ENCODE measurements at places on chromosomes 2 and 18.

DNA sequence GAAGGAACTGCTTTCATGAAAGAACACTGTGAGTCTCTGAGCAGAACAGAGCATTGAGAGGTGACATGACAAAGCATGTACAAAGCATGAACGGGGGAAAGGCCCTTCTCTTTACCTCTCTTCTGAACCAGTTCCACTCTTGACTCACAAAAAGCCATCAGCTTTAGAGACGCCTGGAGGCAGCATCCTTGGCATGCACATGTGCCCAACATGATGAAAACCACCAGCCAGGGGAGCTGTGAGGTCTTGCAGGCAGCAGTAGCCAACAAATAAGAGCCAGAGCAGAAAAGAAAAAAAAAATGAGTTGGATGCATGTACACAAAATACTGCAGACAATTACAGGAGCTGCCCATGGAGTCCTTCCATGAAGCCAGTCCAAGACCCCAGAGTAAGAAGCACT lies 95.5 kb upstream of the AGAP1 start:
- no peak for DNase-seq

GRCh38 chr18:33781429-33781828 lies 203.4 kb downstream of the ASXL3 start:
- no peak for DNase-seq

- no peak for DNase-seq
These were observed 113.9 kb downstream of the COPS8 start for GRCh38 chr2:237199577-237199976.

- no peak for DNase-seq
These were observed 259.4 kb upstream of the ETAA1 start for GRCh38 chr2:67137699-67138098.

GRCh38 chr2:86017901-86018896 lies 87.5 kb downstream of the POLR1A start:
- DNase-seq: no peak

DNA sequence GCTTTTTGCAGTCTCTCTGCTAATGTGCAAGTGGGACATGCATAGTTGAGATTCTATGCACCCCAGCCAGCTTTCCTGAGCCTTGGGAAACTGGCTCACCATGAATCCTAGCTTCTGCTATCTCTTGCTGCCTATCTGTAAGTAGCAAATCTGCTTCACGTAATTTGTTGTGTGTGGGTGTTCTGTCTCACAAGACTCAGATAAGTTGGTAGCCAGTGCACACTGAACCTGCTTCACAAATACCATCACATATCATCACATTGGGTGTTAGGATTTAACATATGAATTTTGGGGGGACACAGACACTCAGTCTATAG lies 13.9 kb upstream of the VRK2 start:
- no peak for DNase-seq

DNA sequence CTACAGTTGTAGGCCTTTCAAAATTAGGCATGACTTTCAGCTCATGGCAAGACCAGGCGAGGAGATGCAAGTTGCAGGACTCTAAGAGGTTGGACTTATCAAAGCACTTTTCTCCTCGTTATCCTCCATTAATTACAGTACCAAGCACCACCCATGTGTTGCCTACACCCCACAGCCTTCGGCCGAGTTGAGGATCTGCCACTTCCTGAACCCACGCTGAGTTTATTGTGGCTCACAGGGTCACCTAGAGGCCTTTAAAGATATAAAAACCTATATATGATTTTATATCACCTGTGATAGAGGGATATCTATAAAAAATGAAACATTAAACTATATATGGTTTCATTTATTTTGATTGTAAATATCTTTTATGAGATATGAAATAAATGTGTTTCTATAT lies 2.6 kb downstream of the UGT1A10 start:
- no peak for DNase-seq

GRCh38 chr2:241112592-241112991 lies 10.5 kb upstream of the MTERF4 start:
- DNase-seq: no peak

GRCh38 chr18:45320724-45321123 lies 294.6 kb upstream of the SLC14A2 start:
- DNase-seq: no peak

DNA sequence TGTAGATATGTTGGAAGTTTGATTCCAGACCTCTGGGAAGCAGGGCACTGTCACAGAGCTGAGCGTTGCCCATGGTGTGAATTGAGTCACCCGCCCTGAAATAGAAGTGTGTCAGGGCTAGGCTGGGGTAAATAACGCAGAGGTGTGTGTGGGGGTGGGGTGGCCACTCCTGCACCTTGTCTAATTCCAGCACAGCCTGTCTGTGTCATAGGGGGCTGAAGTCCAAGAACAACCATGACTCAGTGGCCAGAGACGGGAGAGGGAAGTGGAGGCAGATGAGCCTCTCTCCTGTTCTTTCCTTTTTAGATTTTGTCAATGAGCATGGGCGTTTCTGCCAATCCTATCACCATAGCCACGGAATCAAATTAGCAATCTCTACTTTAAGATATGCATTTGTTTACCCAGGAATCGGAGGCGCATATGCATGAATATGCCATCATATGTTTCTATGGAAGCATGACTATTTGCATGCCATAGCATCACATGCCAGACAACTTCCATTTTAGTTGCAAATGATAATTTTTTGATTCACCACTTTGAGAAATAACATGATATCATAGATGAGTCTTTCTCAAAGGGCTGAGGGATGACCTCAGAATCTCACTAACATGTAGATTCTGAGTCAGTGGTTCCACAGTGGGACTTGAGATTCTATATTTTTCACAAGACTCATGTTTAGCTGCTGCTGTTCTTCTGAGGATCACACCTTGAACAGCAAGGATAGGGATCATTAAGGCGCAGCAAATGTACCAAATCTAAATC lies 852.9 kb downstream of the DCDC2C start:
- no peak for DNase-seq

- no peak for DNase-seq
These were observed 38.2 kb downstream of the LCT start for GRCh38 chr2:135798762-135799161.

- DNase-seq: no peak
These were observed 213.1 kb upstream of the MC4R start for GRCh38 chr18:60585670-60586069.

- DNase-seq: no peak
These were observed 888.0 kb upstream of the CHAC2 start for GRCh38 chr2:52879561-52879960.

- DNase-seq: peak; percentile 79
These were observed 52.0 kb downstream of the ARL4C start for GRCh38 chr2:234444893-234445292.

GRCh38 chr2:189901664-189902063 lies 117.4 kb downstream of the PMS1 start:
- DNase-seq: no peak

DNA sequence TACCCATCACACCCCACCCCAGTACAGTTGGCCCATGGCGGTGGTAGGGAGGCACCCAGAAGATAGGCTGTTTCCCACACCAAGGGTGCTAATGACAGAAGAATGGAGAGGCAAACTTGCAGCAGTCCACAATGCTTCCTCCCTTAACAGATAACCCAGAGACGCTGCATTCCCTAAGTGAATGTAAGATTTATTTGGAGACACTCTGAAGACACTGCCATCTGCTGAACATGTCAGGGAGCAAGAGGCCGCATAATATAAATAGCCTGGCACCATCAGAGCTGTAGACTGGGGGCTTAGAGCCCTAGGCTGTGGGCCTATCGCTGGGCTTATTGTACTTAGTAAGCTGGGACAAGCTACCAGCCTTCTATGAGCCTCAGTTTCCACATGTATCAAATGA lies 2.2 kb upstream of the IWS1 start:
- no peak for DNase-seq

GRCh38 chr2:240782886-240783818 lies 36.9 kb downstream of the KIF1A start:
- DNase-seq: no peak

GRCh38 chr18:11504962-11505361 lies 104.4 kb upstream of the SLC35G4 start:
- no peak for DNase-seq

DNA sequence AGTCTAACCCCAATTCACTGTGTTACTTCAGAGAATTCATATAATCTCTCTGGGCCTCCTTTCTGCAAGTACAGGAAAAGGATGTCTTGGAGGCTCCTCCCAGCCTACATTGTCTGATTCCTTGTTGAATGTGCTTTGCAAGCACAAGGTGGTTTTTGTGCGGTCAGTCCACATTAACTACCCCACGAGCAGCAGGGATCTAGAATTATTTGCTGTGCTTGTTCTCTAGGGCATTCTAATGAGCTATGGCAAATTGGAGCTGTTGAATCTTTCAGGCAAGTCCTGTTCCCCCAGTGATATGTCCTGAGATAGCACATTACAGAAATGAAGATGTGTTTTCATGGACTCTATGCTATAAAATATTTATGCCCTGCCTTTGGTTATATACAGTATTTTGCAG lies 349.4 kb downstream of the SLC4A3 start:
- DNase-seq: no peak

DNA sequence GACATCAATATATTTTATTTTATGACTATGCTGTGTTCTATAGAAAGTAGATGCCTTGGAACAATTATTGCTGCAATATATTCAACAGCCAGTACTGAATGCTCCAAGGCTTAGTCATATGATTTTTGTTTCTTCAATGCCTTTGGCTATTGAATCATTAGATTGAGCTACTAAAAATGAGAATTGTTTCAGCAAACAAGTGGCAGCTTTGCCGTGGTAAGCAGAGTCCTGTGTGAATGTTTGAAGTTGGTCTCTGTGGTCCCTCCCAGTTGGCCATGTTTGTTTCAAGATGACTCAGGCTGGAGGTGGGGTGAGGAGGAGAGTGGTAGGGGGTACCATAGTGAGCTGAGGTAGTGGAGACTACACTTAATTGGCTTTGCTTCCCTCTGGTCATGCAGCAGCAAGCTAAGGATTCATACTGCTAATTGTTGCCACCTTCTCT lies 198.6 kb upstream of the EPAS1 start:
- no peak for DNase-seq

DNA sequence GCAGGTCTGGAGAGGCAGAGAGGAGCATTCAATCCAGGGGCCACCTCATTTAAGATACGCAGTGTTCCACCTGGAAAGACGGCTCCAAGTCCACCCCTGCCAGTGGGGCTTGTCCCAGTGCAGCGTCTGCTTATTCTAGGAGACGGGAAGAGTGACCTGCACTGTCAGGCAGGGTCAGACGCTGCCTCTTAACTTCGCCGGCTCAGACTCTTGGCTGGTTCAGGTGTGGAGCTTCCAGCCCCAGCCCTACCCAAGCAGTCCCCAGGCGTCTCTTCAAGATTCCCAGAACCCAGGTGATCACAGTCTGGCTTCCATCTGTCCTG lies 208.5 kb downstream of the TFCP2L1 start:
- no peak for DNase-seq

GRCh38 chr2:172480301-172481218 lies 53.2 kb downstream of the ITGA6 start:
- DNase-seq: no peak

GRCh38 chr18:32899819-32900218 lies 127.0 kb upstream of the KLHL14 start:
- DNase-seq: no peak

DNA sequence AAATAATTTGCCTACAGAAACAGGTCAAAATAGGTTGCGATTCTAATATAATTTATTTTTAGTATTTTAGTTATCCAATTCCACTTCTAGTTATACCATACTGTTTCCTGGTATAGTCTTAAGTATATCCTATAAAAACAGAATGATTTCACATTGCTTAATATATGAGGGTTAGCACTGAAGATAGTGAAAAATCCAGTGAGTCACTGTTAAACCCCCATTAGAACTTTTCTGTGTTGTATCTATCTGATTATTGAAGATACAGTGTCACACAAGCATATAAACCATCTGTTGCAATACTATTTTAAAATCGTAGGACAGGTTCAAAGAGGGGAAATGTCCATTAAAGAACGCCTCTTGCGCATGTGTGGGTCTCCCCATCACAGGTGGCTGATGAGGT lies 110.0 kb downstream of the FEZ2 start:
- no peak for DNase-seq

DNA sequence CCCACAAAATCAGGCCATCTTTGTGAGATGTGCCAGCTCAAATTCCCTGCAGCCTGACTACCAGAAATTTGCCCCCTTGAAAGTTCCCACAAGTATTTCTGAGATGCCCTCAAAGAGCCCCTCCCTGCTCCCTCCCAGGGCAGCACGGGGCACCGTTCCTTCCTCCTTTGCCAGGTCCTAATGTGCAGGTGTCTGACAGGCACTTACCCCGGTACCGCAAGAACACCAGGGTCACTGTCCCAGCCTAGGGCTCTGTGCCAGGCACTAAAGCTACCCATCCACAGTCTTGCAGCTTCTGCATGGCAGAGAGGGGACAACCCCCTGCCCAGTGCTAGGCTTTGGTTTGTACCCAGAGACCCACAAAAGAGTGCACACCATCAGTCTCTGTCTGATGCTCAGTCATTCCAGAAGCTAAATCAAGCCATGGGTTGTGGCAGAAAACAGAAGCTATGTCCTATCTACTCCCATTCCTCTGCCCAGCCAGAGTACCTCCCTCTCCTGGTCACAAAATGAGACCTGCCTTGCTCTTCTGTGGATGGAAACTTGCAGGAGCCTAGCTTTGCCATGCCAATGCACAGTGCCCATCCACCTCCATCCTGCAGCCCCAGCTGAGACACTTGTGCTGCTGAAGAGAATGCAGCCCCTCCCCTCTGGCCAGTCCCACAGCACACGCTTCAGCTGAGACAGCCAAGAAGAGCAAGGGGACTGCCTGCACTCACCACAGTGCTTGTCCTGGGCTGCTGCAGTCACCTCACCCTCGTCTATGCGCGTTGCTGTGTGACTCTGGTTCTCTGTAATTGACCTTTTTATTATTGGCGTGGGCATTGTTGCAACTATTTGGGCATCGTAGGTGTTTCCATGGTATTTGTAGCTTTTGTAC lies 48.7 kb downstream of the INPP5D start:
- DNase-seq: no peak

DNA sequence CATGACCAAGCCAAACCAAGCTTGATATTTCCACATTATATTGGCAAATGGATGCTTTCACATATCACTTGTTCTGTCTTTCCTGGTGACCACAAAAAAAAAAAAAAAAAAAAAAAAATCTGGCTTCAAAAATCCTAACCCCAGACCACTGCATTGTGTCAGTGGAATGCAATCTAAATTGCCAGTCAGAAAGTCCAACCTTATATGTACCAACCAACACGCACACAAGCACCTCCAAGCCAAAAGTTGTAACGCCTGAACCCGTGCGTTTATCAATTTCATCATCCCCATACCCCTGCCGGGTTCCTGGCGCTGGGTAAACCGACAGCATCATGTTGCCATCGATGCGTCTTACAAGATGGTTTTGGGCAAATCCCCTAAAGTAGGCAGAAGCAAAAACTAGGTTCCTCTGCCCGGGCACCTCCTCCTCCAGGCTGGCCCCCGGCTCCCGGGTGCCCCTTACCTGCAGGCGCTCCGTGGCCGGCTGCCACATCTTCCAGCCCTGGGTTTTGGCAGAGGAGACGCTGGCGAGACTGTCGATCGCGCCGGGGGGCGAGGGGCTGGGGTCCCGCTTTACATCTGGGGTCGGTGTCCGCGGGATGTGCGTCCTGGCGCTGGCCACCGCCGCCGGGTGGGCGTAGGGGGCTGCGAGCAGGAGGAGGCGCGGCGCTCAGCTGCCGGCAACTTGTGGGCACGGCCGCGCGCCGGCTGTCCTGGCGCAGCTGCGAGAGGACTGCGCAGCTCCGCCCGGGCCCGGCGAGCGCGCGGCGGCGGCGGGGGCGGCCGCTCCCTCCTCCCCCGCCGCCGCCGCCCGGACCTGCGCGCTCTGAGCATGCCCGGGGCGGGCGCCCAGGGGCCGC lies at the start of gene PID1:
PID1 (minus strand) TSS at position 737 of the 860 bp plus-strand sequence; CDS start at position 493, 244 bp downstream.
- no peak for DNase-seq

- no peak for DNase-seq
These were observed 562.3 kb downstream of the SOX11 start for GRCh38 chr2:6254441-6254840.
